ENCODE measurements at places on chromosomes 12 and 14.

DNA sequence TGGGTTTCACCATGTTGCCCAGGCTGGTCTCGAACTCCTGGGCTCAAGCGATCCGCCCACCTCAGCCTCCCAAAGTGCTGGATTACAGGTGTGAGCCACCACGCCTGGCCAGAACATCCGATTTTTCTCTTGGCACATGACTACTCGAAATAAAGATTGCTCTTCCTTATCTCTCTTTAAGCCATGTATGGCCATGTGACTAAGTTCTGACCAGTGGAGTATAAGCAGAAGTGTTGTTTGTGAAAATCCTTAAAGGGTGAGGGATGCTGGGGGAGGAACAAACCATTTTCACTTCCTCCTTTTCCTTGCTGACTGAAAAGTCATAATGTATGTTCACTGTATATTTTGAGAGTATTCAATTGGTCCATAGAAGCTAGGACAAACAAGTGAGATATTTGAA lies 50.7 kb upstream of the ATF7IP start:
- DNase-seq = no peak

- peak; percentile 42 for DNase-seq
Observed at GRCh38 chr12:87274594-87275245, 754.5 kb downstream of the C12orf50 start.

- no peak for DNase-seq
Observed at GRCh38 chr14:57389646-57390036, 745 bp upstream of the NAA30 start.

DNA sequence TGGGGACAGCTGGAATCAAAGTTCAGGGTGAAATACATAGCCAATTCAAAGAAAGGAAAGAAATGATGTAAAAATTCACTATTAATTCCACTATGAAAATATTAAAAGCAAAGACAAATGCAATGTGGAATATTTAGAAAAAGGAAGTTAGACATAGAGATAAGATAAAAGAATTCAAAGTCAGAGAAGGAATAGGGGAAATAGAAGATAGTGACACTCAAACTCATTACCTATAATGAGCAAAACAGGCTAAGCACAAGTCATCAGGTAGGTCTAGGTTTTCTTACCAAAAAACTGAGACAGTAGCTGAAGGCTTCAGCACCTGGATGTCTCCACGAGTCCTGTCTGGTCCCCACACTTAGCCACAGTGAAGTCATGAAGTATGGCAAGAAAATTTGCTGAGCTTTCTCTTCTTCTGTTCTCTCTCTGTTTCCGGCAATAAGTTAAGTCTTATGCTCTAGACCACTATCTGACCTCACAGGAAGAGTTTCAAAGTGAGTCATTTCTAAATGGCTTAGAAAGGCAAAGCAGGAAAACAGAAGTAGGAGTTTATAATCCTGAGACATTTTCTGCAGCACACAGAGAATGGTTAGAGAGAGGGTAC lies at the start of gene C3AR1:
Gene C3AR1 (minus strand): TSS at position 369 of the 604 bp plus-strand sequence. CDS start 6,174 bp downstream, outside the sequence.
- DNase-seq = no peak

DNA sequence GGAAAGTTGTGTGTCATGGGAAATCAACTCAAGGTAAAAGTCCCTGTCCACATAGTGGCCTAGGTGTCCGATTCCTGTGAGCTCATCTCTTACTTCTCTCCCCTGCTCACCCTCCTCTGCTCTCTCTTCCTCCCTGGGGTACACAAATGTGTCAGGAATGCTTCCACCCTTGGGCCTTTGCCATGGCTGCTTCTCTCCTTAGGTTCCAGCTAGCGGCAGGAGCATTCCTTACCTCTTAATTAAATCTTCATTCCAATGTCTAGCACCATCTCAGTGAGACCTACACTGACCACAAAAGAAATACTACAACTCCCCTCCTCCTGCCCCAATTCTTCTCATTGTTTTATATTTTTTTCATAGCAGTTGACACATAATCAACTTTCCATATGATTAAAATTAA lies 298.6 kb downstream of the PDZRN4 start:
- DNase-seq = no peak

DNA sequence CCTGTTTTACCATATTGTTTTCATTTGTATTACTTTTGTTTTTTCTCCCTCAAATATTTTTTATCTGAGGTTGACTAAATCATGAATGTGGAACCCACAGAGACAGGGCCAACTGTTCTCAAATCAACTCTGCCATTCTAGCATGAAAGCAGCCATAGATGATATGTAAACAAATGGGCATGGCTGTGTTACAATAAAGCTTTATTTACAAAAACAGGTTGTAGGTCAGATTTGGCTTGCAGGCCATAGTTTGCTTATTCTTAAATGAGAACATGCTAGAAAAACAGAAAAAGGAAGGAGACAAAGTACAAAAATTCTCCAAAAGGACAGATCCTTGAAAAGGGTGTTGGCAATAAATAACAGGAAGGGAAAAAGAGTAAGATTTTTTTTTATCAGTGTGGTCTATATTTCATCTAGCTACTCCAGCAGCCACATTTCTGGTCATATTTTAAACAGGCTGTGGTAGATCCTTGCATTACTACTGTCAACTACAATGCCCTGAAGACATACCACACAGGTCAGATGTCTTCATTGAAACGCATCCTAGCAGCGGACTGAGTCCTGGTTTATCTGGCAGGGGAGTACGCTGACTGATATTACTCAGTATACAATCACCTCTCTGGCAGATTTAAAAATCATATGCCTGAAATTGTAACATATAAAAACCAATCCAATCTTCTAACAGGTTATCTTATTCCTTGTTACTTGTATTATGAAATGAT lies 42.9 kb downstream of the SPPL3 start:
- no peak for DNase-seq

DNA sequence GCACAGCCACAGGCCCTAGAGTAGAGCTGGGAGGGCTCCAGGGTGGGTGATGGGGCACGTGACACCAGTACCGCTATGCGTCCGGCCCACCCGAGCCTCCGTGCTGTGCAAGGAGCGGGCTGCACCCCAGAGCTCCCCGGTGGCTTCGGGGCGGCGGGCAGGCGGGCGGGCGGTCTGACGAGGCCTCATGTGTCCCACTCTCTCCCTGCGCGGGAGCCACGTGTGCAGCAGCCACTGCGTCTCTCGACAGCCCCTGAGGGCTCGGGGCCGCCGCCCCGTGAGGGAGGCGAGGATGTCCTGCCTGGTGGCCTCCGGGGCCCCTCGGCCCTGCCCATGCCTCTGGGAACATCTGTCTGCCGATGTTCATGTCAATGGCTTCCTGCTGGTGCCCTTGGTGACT lies 51.2 kb upstream of the FBRSL1 start:
- no peak for DNase-seq

DNA sequence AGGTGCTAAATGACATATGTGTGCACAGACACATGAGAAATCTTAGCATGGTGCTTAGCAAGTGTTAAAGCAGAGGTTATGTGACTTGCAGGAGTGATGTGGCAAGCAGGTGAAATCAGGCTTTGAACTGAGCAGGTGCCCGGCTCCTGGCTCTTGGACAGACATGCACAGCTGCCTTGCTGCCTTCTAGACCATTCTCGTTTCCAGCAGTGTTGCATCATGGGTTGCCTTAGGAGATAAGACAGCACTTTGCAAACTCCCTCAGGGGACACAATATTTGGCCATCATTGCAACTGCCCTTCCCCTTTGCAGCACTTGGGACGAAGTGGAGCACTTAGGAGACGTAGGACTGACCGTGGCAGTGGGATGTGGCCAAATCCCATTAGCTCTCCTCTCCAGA lies 17.2 kb upstream of the GSC start:
- no peak for DNase-seq

DNA sequence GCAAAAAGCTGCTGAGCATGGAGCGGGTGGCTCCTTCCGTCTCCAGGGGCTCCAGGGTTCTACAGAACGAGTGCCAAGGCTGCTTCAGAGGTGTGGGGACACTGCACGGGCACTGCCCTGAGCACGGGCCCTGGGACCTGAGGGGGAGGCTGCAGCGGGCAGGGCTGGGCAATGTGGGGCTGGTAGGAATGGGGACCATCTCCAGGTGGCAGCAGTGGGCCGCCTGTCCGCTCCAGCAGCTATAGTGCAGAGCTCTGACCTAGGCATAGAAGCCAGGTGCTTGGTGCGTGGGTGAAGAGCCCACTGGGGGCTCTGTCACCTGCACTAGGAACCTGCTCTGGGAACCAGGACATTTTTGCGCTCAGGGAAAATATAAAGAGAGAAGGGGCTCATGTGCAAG lies 22.3 kb downstream of the HDAC7 start:
- DNase-seq = peak; percentile 55

- DNase-seq = no peak
Observed at GRCh38 chr14:83548061-83548839, 1981.7 kb upstream of the FLRT2 start.

DNA sequence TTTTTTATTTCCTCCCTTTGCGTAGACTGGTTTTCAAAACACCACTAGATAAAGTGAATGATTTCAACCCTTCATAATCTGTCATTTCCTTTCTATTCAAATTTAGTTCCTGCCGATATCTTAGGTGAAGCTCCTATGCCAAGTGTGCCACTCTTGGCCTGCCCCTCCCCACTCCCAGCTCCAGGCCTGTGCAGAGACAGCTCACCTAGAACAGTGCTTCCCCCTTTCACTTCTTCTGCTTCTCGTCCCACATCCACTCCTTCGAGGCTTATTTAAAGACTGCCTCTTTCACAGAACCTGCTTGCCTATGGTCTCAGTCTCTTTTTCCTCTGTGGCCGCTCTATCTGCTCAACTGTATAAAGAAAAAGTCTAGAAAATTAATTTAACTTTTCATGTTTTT lies 473.8 kb downstream of the RAD51B start:
- DNase-seq = no peak

GRCh38 chr14:94380225-94381148 lies 7.9 kb downstream of the SERPINA1 start:
- DNase-seq = no peak

GRCh38 chr12:60752589-60752988 lies 1156.8 kb downstream of the SLC16A7 start:
- DNase-seq = no peak

DNA sequence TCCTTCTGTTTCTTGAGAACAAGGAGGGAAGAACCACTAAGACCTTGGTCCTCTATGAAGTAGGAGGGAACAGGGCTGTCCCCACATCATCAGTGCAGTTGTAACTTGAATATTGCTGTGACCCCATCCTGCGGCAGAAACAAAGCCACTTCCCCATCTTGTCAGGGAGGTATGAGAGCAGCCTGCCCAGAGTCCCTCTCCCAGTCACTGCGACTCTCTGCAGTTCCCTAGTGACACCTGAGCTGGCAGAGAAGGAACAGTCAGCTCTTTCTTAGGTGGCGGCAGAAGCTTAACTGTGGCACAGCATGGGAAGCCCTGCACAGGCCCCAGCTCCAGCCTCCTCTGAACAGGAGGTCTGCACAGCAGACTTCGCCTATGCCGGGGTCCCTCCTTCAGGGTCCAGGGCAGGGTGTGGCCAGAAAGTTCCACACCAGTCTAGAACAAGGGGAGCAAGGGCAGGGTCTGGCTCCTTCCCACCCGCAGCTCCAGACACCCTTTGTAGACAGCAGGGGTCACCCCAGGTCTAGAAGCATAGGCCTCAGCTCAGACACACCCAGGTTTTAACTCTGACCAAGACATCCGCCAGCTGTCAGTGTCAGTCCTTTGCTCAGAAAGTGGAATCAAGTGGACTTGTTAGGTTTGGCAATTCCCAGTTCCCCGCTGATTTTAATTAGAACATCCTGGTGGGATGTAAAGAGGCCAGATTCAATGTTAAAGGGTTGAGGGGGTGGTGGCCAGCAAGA lies 36.8 kb downstream of the DEGS2 start:
- DNase-seq = no peak

DNA sequence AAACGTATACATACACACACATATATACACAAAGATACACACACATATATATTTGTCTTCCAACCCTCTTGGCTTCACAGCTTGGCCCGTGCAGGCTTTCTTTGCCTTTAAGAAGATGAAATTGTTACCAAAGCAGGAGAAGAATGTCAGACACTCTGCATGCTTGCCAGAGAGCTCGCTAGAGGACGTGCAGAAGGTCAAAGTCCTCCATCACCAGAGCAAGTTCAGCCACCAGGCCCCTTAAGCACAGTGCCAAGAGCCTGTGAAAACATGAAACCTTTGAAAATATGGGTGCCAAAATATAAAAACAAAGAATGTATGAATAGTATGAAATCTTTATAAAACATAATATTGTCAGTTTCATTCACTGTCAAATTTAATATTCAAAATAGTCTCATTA lies 14.9 kb upstream of the MCRS1 start:
- no peak for DNase-seq

DNA sequence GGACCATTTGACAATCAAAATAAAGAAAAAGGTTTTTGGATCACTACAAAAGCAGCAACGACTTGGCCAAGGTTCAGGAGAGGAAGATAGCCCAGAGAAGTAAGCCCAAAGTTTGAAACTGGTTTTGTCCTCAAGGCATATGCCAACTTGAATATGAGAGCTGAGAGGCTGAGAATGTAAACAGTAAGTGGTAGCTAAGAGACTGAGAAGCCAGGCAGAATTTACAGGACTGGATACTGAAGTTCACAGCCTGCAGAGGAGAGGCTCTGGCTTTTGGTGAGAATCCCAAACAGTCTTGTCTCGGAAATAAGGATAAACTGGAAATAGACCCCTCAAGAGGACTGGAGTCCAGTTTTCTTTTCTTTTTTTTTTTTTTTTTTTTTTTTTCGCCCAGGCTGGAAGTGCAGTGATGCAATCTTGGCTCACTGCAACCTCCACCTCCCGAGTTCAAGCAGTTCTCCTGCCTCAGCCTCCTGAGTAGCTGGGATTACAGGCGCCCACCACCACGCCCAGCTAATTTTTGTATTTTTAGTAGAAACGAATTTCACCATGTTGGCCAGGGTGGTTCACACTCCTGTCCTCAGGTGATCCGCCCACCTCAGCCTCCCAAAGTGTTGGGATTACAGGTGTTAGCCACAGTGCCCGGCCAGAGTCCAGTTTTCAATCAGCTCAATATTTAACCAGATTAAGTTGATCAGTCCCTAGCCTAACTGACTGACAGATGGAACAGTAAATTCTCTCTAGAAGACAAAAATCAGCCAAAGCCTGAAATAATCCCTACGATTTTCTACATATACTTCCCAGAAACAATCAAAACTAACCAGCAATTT lies 82.6 kb upstream of the COCH start:
- DNase-seq = no peak

- no peak for DNase-seq
Observed at GRCh38 chr12:34405286-34406227, 383.3 kb downstream of the ALG10 start.

- DNase-seq = peak; percentile 40
Observed at GRCh38 chr12:91926848-91927247, 218.8 kb downstream of the BTG1 start.

- no peak for DNase-seq
Observed at GRCh38 chr12:96249196-96250118, 55.3 kb downstream of the ELK3 start.

- no peak for DNase-seq
Observed at GRCh38 chr12:47218191-47218654, 138.5 kb upstream of the AMIGO2 start.
